ENCODE measurements at places on chromosomes 3 and 15.

- DNase-seq: no peak
Observed at GRCh38 chr15:89653578-89653977, 1.7 kb downstream of the KIF7 start.

GRCh38 chr15:64355348-64355943 lies 527 bp downstream of the CSNK1G1 start:
- DNase-seq: peak; percentile 51

DNA sequence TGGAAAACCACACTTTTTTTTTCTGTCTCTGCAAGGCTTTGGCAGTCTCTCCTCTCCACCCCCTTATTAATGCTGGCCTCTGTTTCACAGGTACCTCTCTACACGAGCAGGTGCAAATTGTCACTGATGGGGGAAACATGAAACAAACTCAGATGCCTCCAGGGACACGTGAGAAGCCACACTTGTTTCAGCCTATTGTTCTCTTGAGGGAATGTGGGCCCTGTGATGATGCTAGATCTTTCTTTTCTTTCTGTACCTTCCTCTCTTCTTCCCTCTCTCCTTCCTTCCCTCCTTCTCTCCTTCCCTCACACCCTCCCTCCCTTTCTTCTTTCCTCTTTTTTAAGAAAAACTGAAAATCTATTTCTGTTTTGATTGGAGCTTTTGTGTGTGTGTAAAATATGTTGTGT lies 5.7 kb upstream of the BLM start:
- no peak for DNase-seq

GRCh38 chr15:84600331-84600686 lies 500 bp upstream of the ZSCAN2 start:
- peak; percentile 89 for DNase-seq

GRCh38 chr3:177362626-177363025 lies 165.3 kb upstream of the TBL1XR1 start:
- peak; percentile 42 for DNase-seq

- no peak for DNase-seq
Observed at GRCh38 chr15:94586099-94586498, 354.7 kb downstream of the MCTP2 start.
